Left ventricle myocardium inferior (tissue), 1 donor: ENCODE measurements at places on chromosomes 2 and 18. TPM values are rescaled to one million over a fixed set of nuclear protein-coding genes. Genes with fewer than 3 reads are reported as not detected.

DNA sequence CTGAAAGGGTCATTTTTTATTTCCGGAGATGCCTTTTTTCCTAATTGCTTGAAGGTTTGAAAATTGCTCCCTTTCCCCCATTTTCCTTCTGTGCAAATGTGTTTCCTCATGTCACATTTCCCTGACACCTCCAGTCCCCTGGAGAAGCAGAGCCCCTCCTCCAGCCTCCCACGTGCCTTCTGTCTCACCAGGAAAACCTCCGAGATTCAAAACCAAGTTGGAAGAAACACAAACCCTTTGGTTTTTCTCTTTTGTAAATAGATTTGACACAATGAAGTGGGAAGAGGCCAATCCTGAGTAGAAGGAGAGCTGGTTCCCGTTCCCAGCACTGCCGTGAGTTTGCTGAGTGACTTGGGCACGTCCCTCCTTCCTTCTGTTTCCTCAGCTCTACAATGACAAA is 125.4 kb upstream of the MYCN start:
- DNase-seq = no peak

Gene NDC80
- total RNA-seq = 0.55 TPM

- no peak for DNase-seq
Observed at GRCh38 chr2:238464389-238464788, 37.7 kb downstream of the ASB1 start.

DNA sequence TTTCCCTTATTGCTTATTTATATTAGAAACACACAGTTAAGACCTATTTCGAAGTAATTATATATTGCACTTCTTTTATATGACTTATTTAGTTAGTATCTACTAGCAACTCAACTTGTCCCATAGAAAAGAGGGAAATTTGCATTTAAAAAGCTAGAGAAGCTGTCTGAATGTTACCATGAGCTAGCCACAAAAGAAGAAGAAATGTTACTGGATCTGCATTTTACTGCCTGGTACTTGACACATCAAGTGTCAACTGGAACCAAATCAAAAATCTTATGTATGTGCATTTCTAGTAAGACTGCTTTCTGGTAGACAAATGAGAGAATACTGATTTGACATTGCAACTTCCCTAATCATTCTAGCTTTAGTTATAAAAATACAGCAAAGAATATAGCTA is 424.6 kb upstream of the VRK2 start:
- DNase-seq = no peak

DNA sequence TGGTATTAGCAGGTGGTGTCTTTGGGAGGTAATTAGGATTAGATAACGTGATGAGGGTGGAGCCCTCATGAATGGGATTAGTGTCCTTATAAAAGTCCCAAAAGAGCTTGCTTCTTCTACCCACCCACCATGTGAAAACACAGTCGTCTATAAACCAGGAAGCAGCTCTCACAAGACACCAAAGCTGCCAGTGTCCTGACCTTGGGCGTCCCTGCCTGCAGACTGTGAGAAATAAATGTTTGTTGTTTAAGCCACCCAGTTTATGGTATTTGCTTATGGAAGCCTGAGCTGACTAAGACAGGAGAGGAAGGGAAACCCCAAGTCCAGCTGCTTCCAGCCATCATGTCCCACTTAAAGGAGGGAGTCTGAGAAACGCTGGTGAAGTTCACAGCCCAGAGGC is 13.6 kb downstream of the ADI1 start:
- no peak for DNase-seq

Gene BCL11A
- total RNA-seq = 27.1 TPM

DNA sequence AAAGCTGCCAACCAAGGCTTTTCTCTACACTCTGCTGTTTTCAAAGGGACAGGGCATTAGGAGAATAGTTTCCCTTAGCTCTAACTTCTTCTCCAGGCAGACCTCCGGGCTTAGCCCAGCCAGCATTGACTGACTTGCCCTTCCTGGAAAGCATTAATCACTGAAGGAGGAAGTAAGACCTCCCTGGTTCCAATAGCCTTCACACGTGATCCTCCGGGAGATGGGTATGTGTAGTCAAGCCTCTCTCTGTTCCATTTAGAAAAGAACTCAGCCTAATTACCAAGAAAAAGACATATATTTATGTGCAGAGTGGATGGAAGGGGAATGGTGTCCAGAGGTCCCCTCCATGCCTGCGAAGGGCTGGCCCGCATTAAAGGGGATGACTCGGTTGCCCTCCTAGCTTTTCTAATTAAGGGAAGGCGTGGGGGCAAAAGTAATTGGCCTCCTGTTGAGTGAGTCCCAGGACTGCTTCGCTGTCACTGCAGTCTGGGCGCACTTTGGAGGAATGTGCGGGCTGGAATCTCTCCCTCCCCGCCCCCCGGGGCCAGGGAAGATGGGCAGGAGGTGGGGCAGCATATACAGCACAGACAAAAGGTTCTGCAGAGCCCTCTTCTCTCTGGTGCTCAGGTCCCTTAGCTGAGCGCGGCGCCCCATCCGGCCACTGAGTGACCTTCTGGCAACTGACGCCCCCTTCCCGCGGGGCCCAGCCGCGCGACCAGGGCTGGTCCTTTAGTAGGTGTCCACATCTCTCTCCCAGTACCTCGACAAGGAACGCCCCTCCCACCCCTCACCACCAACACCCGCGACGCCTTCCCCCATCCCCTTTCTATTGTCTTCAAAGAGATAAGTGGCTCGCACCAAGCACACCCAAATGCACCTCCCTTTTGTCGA is 686.0 kb downstream of the NRXN1 start:
- no peak for DNase-seq
